ENCODE measurements at places on chromosomes 7 and 10. TPM values are rescaled to one million over a fixed set of nuclear protein-coding genes. Genes with fewer than 3 reads are reported as not detected.
A peak's percentile ranks its signal among the peaks of the same experiment; 100 is the strongest.

DNA sequence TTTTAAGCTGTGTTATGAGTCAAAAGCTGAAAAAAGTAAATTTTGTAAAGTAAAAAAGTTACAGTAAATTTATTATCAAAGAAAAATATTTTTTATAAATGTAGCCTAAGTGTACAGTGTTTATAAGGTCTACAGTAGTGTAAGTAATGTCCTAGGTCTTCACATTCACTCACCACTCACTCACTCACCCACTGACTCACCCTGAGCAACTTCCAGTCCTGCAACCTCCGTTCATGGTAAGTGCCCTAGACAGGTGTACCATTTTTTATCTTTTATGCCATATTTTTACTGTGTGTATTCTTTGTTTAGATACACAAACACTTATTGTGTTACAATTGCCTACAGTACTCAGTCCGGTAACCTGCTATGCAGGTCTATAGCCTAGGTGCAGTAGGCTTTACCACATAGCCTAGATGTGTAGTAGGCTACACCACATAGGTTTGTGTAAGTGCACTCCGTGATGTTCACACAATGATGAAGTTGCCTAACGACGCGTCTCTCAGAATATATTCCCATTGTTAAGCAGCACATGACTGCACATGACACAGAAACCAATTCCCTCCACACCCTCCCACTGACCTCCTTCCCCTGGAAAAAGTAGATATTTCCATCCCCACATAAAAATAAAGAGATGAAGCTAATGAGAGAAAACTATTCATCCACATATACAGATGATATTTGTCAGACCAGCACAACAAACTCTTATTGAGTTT lies 44.8 kb upstream of the FGL2 start:
- no peak for DNase-seq

DNA sequence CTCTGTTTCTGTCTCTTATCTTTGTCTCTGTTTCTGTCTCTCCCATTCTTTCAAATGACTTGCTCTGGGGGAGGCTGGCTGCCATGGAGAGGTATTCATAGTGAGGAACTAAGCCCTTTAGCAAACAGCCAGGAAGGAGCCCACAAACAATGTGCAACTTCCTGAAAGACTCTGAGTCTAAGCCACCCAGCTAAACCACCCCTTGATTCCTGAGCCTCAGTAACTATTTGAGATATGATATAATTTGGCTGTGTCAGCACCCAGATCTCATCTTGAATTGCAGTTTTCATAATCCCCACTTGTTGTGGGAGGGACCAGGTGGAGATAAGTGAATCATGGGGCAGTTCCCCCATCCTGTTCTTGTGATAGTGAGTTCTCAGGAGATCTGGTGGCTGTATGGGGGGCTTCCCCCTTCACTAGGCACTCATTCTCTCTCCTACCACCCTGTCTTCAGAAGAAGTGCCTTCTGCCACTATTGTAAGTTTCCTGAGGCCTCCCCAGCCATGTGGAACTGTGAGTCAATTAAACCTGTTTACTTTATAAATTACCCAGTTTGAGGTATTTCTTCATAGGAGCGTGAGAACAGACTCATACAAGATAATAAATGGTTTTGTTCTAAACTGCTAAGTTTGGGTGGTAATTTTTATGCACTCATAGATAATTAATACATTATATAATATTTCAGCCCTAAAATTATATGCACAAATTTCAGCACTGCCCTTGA lies 121.2 kb upstream of the FOXP2 start:
- DNase-seq: no peak

DNA sequence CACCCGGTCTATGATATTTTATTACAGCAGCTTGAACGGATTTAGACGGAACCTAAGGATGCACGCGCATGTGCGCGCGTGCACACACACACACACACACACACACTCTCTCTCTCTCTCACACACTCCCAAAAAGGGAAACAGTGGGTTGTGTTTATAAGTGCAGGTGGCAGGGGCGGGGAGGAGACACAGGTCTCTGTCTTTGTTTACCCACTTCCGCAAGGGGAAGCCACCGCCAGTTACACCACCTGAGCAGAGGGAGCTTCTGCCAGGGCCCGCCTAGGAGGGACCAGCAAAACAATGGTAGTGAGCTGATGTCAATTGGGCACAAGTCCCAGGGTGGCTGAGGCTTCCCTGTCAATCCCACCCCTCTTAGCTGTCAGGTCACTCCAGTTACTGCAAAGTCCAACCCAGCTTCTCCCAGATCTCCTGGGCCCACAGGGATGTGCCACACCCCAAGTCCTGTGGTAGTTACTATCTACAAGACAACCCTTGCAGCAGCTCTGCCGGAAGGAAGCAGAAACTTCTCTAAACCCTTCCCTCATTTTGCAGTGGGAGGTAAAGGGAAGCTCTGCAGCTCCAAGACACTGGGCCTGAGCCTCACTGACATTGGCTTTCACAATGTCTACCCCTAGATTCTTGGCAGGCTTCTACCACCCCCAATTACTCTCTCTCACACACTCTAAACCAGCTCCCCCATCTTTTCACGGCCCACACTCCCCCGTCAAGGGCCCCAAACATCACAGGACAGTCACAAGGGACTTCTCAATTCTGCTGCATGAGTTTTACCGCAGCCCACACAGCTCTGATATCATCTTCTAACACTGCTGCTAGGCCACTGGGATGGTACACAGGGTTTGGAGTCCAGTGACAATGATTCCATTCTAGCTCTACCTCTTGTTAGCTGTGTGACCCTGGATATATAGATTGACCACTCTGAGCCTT lies 17.6 kb downstream of the ANXA11 start:
- no peak for DNase-seq

DNA sequence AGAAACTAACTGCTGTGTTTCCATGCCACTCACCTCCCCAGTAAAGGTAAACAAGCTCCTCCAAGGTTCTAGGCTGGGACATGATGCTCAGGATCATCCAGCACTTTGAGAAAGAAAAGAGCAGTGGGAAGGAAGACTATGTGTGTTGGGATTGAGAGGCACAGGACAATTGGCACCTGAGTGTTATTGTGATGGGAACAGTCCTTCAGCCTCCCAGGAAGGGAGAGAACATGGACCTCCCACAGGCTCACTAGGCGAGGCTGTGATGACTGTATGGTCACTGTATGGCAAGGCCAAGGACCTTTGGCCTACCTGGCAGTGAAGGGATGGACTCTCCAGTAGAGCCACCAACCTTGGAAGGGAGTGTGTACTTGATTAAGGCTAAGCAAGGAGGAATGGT lies 123.2 kb upstream of the UNC5B start:
- peak; percentile 23 for DNase-seq

DNA sequence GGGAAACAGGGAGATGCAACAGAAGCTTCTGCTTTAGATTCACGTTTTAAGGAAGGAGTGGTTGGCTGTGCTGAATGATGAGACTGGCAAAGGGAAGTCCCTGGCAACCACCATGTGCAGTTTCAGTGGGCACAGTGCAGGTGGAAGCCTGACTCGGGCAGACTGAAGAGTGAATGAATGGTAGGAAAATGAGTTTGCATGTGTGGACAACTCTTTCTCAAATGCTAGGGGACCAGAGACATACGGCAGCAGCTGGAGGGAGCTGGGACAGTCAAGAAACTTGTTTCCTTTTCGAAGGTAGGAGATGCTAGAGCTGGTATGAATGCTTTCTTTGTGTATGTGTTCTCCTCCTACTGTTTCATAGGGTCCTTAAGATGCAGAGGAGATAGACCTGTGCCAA lies 29.0 kb downstream of the PODXL start:
- no peak for DNase-seq

GRCh38 chr7:38781991-38782390 lies 127.0 kb downstream of the VPS41 start:
- DNase-seq: no peak

ATP5MK gene
- total RNA-seq: 339 TPM

FAM25G gene
- total RNA-seq: not detected

PIP gene
- not detected for total RNA-seq

DNA sequence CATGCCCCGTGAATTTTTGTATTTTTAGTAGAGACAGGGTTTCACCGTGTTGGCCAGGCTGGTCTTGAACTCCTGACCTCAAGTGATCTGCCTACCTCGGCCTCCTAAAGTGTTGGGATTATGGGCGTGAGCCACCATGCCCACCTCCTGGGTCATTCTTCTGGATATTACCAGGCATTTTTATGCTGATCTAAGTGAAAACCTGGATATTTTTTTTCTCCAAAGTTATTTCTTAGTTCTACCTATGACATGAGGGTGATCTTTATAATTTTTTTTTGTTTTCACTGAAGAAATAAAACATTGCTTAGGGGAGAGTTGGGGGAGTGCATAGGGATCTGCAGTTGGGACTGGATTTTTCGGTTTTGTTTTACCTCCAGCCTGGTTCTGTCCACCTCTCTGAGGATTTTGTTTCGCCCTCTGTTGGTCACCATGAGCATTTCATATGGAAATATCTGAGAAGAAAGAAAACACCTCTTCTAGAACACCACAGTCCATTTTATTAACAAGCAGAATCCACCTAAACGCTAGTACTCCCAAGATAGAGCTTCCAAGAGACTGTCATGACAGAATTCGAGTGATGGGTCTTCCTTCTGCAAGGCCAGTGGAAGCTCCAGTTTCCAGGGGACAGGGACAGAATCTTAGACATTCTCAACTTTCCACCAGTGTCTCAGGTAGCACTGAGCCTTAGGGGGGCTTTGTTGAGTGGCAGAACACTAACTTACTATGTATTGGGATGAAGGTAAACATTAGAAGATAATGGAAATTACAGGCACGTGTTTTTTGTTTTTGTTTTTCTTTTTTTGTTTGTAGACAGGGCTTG lies 33.4 kb upstream of the AFAP1L2 start:
- no peak for DNase-seq

GRCh38 chr10:2981361-2981801 lies 86.0 kb upstream of the PFKP start:
- no peak for DNase-seq

OR13A1 gene
- not detected for total RNA-seq

CLRN3 gene
- total RNA-seq: not detected

- DNase-seq: no peak
Observed at GRCh38 chr10:92291921-92292845, 1.2 kb downstream of the MARCHF5 start.

GLRX3 gene
- total RNA-seq: 155 TPM

GRCh38 chr7:128259131-128260061 lies 18.3 kb downstream of the LEP start:
- DNase-seq: no peak

HABP2 gene
- total RNA-seq: not detected

GRCh38 chr10:115909962-115910731 lies 362.9 kb downstream of the GFRA1 start:
- no peak for DNase-seq

GRCh38 chr10:75295868-75296441 lies 60.2 kb upstream of the COMTD1 start:
- no peak for DNase-seq

- DNase-seq: no peak
Observed at GRCh38 chr10:101478956-101479355, 109.1 kb downstream of the POLL start.

- DNase-seq: peak; percentile 87
Observed at GRCh38 chr7:80134536-80135308, at the start of gene GNAI1. Gene GNAI1, plus strand, starts transcription at chr7:80134831. Its CDS starts 330 bp downstream, at chr7:80135161.

DNA sequence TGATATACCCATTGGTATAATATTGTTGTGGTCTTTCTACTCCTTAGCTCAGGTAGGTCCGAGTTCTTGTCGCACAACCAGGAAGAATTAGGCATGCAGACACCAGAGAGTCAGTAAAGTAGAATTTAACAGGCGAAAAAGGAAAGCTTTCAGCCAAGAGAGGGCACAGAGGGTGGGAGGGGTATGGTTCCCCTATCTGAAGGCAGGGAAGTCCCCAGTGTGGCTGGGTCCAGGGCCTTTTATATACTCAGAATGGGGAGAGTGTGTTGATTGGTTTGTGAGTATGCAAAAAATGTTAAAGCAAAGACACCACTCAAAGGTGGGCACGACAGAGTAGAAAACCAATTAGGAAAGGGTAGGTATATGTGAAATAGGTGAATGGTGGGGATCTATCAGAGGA lies 53.9 kb downstream of the IMMP2L start:
- no peak for DNase-seq

GRCh38 chr7:137592232-137592896 lies 248.8 kb upstream of the PTN start:
- DNase-seq: peak; percentile 62

UCN3 gene
- total RNA-seq: not detected

HTRA1 gene
- 15.8 TPM for total RNA-seq

GRCh38 chr7:157691586-157692459 lies 355.0 kb downstream of the DNAJB6 start:
- DNase-seq: peak; percentile 69

DNA sequence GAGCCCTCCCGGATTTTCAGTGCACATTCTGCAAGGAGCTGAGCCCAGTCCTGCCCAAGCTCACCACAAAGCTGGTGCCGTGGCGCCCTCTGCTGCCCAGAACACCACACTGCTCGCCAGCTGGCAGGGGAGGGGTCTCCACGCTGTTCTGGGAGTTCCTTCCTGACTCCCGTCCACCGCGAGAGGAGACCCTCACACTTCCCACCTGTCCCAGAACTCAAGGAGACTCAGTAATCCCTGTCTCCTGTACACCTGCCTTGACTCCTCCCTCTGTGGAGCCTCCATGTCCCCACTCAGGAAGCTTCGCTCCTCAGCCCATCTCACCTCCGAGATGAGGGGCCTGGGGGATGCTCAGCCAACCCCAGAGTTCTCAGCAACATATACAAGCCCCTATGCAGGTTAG lies 11.3 kb downstream of the C10orf105 start:
- peak; percentile 98 for DNase-seq

- DNase-seq: no peak
Observed at GRCh38 chr7:99469381-99470065, 3.2 kb upstream of the ZNF789 start.
